ENCODE measurements at places on chromosomes 16 and 17.

GRCh38 chr17:28395968-28396367, 10.0 kb downstream of the SLC46A1 start:
- DNase-seq = no peak

DNA sequence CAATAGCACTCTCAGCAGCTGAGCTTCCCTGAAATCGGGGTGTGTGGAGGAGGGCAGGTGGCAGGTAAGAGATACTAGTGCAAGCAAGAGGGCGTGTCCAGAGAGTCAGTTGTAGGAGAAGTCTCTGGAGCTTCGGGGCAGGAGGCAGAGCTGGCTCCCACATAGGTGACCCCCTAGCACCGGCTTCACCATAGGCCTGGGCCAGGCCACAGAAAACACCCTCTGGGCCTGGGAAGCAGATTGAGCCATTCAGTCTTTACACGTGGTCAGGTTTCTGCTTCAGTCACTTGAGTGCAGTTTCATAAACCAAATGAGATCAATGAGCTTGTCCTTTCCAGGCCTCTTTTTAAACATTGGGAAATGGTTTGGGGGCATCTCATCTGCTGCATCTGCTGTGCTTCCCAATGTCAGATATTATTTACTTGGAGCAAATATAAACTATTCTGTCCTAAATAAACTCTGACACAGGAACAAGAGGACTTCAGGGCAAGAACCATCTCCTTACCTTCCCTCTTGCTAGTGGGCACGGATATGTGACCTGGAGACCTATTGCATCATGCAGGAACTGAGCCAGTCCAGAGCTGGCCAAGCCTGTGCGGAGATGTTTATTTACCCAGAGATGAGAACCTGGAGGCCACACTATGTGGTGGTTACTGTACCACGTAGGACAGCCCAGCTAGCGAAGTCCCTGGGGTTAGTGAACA, 16.1 kb downstream of the CCR7 start:
- no peak for DNase-seq

DNA sequence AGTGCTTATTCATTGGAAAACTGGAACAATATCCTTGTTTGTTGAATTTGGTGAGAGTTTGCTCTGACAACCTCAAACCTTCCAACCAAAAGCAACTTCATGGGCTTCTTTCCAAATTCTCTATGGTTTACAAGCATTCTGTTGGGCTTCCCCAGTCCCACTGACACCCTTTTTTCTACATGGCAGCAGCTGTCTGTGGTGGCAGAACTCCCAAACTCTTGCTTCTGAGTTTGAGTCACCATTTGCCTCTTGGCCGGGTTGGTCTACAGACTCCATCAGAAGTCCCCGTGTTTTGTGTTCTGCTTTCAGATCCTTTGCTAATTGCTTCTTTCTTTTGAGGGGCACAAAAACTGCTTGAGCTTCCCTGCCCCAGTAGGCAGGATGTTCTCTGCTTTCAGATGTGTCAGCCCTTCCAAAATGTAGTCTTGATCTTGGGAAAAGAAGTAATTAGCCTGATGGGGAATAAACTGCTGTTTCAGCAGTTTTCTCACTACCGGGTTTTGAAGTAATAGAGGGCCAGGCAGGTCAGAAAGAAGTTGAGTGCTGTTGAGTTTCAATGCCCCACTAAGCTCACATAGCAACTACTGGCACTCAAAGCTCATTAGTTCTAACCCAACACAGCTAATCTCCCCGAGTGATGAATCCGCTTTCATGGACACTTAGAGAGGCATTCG, 80.7 kb downstream of the HS3ST3A1 start:
- no peak for DNase-seq

DNA sequence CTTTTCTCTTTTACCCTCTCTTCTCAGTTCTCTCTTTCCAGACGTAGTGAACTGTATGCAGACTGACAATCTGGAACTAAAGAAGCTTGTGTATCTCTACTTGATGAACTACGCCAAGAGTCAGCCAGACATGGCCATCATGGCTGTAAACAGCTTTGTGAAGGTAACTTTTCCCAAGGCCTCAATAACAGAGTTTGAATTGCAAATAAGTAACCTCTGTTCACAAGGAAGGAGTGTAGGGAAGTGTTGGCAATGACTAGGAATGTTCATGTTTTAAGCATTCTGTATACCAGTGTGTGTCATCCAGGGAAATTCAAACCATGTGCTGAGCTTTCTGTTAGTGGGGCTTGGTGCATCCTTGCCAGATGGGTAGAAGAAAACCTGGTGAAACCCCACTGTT, 18.6 kb downstream of the AP2B1 start:
- DNase-seq = no peak

DNA sequence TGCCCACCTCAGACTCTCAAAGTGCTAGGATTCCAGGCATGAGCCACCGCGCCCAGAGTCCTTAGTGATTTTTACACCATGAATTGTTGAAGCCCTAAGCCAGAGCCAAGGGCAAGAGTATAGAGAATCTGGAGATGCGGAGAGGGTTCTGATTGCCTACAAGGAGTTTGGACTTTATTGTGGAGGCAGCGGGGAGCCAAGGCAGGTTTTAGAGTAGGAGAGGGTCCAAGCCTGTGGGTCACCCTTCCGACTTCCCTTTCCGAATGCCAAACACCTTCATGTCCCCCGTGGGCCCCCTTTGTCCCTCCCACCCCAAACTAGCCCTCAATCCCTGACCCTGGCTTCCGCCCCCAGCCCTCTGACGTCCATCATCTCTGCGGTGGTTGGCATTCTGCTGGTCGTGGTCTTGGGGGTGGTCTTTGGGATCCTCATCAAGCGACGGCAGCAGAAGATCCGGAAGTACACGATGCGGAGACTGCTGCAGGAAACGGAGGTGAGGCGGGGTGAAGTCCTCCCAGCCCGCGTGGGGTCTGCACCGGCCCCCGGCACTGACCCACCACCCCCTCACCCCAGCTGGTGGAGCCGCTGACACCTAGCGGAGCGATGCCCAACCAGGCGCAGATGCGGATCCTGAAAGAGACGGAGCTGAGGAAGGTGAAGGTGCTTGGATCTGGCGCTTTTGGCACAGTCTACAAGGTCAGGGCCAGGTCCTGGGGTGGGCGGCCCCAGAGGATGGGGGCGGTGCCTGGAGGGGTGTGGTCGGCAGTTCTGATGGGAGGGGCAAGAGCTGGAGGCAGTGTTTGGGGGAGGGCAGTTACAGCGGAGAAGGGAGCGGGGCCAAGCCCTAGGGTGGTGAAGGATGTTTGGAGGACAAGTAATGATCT, 7.1 kb downstream of the MIEN1 start:
- DNase-seq = no peak

- DNase-seq = no peak
These were observed 10.2 kb downstream of the CIBAR2 start for GRCh38 chr16:85101956-85102630.

- no peak for DNase-seq
These were observed 20.0 kb downstream of the TRAF4 start for GRCh38 chr17:28763804-28764266.

DNA sequence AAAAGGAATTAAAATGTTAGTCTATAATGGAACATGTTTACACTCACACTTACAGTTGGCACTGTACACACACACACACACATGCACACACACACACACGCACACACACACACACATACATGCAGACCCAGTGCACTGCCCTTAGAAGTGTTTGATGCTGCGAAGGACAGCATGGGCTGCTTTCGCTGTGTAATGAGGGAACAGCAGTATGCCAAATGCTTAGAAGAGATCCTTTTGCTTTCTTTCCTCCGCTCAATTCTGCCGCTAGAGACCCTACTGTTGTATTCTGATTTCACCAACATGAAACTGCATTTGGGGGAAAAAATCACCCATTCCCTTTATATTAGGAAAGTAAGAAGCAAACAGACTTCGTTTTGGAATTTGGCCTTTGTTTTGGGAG, 217.9 kb downstream of the ENGASE start:
- DNase-seq = no peak

DNA sequence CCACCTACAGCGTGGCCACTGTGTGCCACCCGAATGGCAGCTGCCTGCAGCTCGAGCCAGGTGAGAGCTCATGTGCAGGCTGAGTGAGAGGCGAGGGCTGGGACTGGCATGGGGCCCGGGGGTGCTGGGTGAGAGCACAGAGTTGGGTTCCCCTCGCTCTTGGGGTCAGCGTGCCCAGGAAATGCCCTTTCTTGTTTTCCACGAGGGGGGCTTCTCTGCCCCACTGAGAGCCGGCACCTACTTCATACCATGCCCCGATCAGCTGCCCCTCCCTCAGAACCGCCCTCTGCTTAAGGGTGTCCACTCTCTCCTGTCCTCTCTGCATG, 10.1 kb downstream of the ACE start:
- DNase-seq = no peak

All from stimulated activated CD8-positive, alpha-beta memory T cell treated with anti-CD3 and anti-CD28 coated beads, Interleukin-15, amount 100 ng/mL, for 24 hours (primary cell).